ENCODE measurements at places on chromosomes 6 and 20.

DNA sequence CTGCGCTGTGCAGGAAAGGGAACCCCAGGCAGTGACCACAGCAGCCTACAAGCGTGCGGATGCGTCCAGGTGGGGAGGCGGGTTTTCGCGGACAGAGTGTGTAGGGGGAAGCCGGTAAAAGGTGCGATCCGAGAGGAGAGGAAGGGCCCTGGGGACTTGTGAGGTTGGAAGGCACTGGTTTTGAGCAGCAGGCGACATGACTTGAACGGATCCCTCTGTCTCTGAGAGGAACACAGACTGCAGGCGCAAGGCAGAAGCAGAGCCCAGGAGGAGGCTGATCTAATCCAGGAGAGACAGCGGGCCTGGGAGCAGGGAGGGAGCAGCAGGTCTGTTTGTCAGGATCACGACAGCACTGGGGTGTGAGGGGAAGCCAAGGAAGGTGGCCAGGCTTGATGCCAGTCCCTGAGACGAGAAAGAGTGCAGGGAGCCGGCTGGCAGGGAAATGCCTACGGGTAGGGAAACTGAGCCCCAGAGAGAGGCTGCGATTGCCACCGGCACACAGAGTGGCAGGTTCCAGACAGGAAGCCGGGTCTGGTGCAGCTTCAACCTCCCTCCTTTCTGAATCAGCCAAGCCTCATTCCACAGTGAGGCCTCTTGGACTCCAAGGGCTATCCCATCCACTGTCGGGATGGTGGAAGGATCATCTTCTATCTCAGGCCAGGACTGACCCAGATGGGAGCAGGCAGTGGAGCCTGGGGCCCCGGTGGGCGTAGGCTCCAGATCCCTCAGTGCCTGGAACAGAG is 57.1 kb downstream of the HNF4A start:
- DNase-seq: no peak

DNA sequence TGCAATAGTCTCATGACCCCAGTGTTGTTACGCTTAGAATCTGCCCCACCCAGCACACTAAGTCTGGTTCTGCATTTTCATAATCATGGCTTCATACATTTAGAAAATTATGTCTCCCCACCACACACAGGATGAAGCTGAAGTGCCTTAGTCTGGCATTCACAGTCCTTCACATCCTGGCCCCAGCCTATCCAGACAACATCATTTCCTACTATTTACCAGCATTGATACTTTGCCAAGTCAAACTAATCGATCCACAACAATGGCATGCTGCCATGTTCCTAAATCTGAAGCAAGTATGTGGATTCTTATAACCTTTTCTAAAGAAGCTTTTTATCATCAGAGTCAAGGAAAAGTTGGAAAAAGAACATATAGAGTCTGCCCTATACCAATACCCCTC is 132.4 kb upstream of the FBXL4 start:
- DNase-seq: no peak

- DNase-seq: peak; percentile 75
Observed at GRCh38 chr6:16901782-16902181, 140.5 kb upstream of the ATXN1 start.

DNA sequence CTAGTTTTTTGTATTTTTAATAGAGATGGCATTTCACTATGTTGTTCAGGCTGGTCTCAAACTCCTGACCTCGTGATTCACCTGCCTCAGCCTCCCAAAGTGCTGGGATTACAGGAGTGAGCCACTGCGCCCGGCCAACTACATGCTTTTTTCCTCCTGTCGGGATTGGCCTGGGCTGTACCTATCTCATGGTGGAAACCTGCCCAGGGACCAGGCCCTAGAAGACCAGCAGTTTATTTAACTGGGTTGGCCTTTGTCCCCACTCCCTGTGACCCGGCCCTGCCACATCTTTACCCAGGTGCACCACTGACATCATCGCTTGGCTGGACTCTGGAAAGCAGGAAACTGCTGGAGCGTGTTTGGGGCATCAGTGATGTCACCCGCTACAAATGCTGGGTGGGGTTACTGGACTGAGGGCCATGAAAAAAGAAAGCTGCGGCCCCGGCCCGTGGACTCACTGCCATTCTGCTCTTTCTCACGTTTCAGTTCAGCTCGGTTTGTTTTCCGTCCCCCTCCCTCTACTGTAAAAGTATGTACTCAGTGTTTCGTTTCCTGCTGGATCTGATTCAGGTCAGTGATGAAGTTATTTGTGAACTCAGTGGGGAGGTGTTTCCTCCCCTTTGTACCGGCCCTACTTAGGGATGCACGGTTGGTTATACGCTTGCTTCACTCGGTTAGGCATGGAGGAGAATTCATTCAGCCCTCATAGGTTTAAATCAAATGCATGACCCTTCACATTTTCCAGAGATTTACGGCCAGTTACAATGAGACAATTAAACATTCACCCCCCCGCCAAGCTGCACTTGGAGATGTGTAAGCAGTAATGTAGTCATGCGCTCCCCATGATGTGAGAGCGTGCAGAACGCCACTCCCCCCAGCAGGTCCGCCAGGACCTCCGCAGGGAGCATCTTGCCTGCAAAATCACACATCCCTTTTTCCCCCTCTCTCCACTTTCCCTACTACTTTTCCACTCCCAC is 179.3 kb downstream of the MTHFD1L start:
- DNase-seq: peak; percentile 56

DNA sequence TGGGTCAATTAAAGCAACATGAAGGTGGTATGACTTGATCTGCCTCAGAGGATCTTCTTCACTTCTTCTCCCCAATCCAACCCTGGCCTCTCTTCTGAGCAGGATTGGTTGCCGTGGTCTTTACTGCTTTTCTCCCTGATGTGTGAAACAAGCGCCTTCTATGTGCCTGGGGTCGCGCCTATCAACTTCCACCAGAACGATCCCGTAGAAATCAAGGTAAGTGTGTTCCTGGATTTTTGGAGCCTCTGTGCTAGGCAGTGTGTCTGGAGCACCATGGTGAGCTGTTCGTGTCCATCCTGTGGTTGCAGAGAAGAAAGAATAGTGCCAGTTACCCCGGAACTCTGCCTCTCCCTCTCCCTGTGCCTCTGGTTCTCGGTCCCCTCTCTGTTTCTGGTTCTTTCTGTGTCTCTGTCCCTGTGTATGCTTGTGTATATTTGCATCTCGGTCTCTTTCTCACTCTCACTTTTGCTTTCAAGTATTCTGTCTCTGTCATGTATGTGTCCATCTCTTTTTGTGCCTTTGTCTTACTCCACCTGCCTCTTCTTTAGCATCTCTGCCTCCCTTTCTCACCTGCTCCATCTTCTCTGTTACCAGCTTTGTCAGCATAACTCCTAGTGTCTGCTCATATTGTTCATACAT is 23.5 kb downstream of the TM9SF4 start:
- no peak for DNase-seq

GRCh38 chr6:128966934-128967333 is 84.0 kb downstream of the LAMA2 start:
- no peak for DNase-seq

DNA sequence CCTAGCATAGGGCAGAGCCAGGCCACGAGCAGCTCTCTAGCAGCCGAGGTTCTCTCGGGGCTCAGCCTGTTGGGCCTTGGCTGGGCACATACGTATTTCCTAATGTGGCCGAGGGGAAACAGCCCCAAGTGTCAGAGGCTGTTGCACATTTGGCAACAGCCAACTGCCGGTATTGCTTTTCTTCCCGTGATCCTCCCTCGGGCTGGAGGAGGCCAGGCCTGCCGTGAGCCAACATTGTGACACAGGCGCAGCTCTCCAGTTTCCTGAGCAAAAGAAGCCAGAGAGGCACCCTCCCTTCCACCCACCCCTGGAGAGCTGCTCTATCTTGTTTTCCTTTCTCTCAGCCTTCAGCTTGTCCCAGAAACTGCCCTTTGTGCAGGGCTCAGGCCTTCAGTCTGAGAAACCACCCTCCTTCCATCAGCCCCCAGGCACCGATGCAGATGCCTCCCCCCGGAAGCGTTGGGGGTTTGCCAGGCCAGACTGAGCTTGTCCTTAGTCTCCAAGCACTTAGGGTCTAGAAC is 5.1 kb upstream of the BPI start:
- DNase-seq: peak; percentile 92

DNA sequence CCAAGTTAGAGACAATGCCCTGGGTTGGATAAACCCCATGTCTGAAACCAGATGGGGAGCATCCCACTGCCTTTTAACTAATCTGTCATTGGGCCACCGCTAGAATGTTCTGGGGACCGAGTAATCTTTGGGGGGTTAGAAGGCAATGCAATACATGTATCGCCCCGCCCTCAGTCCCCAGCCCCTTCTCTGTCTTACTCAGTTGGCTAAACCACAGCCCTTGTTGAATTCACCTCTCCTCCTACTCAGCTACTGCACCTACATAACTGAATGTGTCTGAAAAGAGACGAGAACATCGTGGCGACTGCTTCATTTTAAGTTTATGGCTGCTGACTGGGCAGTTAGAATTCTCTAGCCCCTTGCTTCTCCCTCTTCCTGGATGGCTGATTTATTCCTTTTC is 15.1 kb upstream of the CCR6 start:
- no peak for DNase-seq

DNA sequence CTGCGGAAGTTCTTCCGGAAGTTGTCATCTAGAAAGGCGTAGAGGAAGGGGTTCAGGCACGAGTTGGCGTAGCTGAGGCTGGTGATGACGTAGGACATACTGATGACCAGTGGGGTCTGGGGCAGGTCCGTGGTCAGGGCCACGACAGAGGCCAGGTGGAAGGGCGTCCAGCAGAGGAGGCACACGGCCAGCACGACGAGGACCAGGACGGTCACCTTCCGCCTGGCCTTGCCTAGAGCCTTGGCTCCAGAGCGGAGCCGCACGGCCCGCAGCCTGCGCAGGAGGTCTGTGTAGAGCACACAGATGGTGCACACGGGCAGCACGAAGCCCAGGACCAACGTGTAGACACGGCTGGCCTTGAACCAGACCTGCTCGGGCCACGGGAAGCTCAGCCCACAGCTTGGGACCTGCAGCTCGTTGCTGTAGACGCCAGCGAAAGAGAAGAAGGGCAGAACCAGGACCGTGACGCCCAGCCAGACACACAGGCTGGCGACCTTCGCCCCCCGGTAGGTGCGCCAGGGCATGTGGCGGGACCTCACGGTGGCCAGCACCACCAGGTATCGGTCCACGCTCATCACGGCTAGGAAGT is 1.4 kb downstream of the NPBWR2 start:
- peak; percentile 60 for DNase-seq

DNA sequence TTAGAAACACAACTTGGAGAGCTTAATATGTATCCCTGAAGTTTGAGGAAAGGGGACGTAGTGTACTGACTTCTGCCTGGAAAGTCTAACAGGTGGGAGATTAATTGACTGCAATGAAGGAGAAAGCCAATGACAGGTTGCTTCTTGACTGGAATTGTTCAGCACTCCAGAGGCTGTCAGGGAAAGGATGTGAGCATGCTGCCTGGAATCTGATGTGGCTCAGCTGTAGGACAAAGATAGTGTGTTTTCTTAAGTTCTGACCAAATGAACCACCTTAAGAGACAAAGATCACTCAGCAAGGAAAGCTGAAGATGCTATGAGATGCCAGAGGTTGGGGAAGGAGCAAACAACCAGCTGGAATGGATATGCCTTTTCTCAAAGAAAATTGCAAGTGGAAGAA is 185.8 kb downstream of the PHF3 start:
- DNase-seq: no peak

GRCh38 chr6:100503043-100503705 is 38.5 kb upstream of the SIM1 start:
- DNase-seq: no peak
